Hematopoietic multipotent progenitor cell treated with erythropoietin and hydrocortisone succinate and interleukin-3 and kit ligand, for 15 days (in vitro differentiated cells): ENCODE measurements at places on chromosomes 2 and 18.

DNA sequence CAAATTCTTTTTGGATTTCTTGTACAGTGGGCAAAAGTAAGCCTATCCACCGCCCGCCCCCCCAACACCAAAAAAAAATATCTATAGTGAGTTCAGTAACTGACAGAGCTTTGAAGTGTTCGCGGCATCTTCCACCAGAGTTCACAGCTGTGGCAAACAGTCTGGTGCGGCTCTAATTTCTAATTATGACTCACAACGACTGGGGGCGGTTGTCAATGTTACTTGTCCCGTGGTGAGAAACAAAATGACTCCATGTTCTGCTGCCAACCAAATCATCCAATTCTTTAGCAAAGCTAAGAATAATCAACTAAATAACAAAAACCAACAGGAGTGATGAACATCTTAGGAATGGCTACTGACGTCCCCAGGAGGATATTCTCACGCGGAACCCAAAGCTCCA is 392.5 kb upstream of the SALL3 start:
- no peak for DNase-seq

- DNase-seq, result no peak
Measured at GRCh38 chr2:19859565-19859964, 42.2 kb downstream of the TTC32 start.

- DNase-seq, result no peak
Measured at GRCh38 chr2:160752475-160753330, 259.1 kb upstream of the RBMS1 start.

GRCh38 chr18:3042379-3042778 is 29.4 kb upstream of the LPIN2 start:
- no peak for DNase-seq

GRCh38 chr2:109563288-109563687 is 50.5 kb downstream of the SEPTIN10 start:
- DNase-seq, result no peak

DNA sequence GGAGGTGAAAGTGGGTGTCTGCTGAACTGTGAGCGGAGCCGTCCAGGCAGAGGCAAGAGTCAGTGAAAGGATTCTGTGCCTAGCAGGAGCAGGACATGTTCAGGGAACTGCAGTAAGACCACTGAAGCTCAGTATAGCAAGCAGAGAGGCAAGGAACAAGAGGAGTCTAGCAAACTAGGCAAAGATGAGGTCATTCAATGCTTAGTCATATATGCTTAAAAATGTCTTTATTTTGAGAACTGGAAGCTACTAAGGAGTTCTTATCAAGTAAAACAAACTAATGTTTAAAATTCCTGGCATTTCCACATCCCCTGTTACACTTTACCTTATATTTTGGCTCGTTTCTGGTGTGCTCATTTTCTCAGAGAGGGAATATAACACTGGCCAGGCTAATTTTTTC is 913.4 kb downstream of the CBLN2 start:
- no peak for DNase-seq

GRCh38 chr2:226835420-226835795 is 446 bp upstream of the RHBDD1 start:
- DNase-seq, result peak; percentile 94

GRCh38 chr2:205681401-205682238 is 681 bp upstream of the NRP2 start:
- no peak for DNase-seq

DNA sequence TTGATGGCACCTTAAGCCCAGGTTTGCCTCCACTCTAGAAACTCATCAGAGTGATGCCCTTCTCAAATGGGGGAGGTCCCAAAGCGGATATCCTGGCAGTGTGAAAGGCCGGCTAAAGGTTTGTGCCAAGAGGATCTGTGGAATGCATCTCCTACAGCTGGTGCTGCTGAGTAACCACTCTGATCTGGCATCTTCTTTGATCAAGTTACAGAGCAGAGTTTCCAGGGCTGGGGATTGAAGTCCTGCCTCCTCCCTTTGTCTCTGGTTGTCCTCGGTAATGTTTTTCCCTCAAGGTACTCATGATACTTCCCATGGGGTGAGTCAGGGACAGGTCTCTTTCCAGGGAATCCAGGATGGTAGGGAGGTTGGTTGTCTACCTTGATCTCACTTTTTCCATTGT is 24.6 kb downstream of the PRKRA start:
- DNase-seq, result no peak

DNA sequence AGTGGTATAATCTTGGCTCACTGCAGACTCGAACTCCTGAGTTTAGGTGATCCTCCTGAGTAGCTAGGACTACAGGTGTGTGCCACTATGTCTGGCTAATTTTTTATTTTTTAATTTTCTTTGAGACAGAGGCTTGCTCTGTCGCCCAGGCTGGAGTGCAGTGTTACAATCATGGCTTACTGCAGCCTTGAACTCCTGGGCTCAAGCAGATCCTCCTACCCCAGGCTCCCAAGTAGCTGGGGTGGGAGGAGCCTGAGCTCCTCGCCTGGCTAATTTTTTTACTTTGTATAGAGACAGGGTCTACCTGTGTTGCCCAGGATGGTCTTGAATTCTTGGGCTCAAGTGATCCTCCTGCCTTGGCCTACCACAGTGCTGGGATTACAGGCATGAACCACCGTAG is 62.5 kb downstream of the BABAM2 start:
- DNase-seq, result no peak

DNA sequence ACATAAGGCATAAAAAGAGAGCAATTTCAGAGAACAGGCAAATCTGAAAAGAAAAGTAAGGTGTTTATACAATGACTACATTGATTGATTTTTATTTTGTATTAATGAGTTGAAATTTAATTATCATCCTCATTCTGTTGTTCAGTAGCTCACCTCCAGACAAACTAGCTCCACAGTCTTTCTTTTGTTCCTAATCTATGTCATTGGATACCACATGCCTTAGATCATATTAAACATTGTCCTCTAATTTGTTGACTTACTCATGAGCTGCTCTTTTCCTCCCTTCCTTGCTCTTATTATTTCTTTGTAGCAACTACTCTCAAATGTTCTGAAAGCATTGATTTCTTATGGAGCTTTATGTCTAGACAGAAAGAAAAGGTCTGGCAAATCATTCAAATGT is 185.5 kb upstream of the ZSWIM2 start:
- no peak for DNase-seq

DNA sequence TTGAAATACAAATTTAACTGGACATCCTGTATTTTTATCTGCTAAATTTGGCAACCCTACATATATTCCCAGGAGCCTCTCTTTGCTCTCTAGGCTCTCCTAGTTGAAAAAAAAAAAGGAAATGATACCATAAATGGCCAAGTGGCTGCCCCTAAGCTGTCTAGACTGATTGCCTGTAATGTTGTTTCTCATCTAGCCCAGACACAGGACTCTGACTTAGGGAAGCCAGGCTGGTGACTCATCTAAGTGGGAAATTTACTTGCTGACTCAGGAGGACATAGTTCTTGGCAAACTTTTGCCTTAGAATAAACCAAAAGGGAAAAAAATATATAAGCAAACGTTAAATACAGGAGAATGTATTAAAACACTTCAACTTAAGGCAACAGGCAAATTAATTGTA is 14.6 kb upstream of the ITGAV start:
- no peak for DNase-seq

- DNase-seq, result no peak
Measured at GRCh38 chr2:180657054-180657453, 323.4 kb upstream of the UBE2E3 start.

DNA sequence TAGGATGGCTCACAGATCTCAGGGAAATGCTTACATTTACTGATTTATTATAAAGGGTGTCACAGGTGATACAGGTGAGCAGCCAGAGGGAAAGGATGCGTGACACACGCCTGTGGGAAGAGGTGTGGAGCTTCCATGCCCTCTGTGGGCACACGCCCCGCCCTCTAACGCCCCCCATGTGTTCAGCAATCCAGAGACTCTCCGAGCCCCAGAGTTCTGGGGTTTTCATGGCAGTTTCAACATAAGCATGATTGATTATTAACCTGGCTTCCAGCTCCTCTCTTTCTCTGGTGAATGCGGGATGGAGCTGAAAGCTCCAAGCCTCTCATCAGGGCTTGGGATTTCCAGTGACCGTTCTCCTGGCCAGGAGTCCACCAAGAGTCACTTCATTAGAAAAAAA is 34.3 kb upstream of the ODC1 start:
- DNase-seq, result no peak

GRCh38 chr18:34050661-34051060 is 174.1 kb downstream of the NOL4 start:
- no peak for DNase-seq

DNA sequence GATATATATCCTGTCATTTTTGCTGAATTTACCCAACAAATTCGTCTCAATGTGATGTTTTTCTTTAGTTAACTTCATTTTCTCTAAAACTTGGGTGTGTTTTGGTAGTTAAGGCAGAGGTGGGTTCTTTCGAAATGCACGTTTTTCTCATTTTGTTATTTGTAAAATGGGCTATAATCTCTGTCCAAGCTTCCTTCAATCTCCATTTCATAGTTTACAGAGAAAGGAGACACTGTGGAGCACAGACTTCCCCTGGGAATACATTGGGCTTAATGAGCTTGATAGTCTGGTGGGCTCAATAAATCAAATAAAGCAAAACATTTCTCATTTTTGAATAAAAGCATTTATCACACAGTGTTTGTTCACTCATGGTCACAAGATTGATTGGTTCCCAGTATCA is 145.1 kb downstream of the AGPS start:
- no peak for DNase-seq

DNA sequence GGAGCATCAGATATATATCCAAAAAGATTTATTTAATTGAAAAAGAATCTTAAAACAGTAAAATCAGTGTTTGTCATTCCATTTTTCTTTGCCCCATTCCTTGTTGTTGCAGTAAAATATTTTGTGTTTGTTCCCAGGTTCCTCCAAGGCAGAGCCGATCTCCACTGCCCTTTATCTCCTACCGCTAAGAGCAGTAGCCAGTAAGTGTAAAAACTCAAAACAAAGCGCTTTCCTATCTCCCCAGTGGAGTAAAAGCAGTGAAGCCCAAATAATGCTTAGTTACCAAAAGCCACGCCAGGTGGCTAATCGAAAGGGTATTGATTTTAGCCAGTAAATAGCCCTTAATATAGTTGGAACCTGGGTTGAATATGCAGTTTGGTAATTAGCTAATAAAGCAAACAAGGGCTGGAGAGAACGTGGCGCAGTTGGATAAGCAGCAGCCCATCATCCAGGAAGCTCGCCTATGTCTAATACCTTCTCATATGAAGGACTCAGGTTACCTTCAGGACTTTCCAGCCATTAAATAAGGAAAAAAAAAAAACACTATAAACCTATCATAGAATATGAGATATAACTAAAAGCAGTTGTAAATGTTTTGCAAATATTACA is 12.4 kb upstream of the GPD2 start:
- no peak for DNase-seq

GRCh38 chr2:29326926-29327325 is 211.7 kb downstream of the CLIP4 start:
- DNase-seq, result no peak

GRCh38 chr2:205053827-205054410 is 508.6 kb downstream of the PARD3B start:
- DNase-seq, result no peak

DNA sequence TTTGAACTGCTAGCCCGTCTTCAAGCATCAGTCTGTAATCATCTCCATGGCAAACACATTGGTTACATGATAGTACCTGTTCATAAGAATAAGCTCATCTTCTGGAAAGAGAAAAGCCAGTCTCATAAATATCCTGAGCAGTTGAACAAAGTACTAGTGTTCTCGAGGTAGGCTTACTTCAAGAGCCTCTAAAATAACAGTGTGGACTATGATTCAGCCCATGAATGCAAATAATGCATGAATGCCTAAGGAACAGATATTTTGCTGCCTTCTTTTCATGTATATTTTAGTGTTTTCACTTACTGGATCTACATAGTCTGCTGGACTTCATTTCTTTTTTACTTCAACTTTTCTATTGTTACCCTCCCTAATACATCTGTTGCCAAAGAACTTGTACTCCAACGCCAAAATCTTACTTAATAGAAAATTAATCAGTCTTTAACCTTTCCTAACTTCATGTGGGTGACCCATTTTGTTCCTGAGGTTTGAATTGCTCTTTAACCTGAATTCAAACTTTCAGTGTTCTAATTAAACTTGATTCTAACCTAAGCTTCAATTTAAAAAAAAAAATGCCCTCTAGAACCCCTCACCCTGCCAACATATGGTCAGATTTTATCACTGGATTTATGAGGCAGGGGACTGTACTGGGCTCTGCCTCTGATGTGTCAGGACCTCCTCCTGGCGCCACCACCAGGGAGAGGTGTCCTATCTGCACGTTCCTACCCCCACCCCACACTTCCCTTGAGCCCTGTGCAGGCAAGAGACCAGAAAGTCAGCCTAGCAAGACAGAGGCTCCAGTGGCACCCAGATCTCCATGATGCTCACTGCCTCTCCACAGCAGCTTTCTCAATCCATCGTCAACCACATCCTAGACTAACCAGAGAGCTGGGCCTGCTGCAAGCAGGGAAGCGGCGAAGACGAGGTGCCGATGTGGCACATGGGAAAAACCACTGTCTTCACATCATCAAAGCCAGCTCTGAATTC is 264.7 kb upstream of the ID2 start:
- DNase-seq, result no peak

DNA sequence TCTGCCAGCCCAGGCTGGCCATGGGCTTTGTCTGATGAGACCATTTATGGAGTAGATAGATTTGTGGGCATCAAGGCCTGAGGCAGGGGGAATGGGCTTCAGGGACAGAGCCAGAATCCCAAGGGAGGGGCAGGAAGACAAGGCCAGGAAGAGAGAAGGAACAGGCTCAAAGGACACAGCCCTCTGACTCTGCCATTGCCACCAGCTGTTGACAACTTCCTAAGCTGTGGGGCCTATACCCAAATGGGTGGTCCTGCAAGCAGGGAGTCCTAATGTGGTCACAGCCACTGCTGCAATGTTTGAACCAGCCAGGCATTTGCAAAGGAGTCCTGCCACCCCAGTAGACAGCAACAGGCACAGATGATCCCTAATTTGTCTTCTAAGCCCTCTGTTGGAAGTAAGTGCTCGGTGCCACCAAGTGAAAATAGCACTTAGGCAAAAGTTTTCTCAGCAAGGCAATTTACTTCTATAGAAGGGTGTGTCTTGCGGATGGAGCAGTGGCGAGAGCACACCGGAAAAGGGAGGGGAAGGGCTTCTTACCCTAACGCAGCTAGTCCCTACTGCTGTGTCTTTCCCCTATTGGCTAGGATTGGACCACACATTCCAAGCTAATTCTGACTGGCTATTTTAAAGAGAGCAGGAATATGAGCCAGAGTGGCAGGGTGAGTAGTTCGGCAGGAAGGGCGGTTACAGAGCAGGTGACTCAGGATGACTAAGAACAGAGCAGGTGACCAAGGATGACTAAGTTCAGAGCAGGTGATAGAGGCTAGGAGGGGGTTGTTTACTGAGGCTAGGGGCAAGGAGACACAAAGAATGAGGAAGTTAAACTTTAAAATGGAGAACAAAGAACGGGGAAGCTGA is 47.2 kb downstream of the C1QL2 start:
- DNase-seq, result no peak

GRCh38 chr2:53826030-53826410 is 33.7 kb downstream of the GPR75 start:
- DNase-seq, result no peak

DNA sequence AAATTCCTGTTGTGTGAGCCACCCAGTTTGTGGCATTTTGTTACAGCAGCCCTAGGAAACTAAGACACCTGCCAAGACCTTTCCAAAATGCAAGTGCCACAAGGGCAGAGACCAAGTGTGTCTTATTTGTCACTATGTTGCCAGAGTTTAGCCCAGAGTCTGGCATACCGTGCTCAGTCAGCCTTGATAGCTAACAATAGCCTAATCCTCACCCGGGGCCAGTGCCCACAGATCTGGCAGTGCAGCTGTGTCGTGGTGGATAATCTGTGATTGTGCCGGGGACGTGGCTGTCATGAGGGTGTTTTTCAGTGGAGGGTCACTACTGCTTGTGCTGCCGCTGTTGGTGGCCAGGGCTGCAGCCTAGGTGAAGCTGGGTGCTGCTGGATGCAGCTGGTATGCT is 53.5 kb downstream of the MEP1B start:
- no peak for DNase-seq
